ENCODE measurements at places on chromosomes 13 and 19.

DNA sequence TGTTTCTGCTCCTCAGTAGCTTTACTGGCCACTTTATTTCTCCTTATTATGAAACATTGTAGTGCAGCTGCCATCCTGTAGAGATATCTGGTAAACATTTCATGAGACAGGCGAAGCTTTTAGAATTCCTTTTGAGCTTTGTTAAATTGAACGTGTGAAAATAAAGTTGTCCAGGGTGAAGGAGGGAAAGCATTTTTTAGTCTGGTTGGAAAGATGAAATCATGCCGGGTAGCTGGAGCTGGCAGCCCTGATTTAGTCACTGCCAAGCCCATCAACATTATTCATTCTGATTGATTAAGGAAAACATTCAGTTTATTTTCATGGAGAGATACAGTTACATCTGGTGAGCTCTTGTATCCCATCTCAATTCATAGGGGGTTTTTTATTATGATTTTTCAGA is 326.2 kb upstream of the GPC6 start:
- no peak for DNase-seq

DNA sequence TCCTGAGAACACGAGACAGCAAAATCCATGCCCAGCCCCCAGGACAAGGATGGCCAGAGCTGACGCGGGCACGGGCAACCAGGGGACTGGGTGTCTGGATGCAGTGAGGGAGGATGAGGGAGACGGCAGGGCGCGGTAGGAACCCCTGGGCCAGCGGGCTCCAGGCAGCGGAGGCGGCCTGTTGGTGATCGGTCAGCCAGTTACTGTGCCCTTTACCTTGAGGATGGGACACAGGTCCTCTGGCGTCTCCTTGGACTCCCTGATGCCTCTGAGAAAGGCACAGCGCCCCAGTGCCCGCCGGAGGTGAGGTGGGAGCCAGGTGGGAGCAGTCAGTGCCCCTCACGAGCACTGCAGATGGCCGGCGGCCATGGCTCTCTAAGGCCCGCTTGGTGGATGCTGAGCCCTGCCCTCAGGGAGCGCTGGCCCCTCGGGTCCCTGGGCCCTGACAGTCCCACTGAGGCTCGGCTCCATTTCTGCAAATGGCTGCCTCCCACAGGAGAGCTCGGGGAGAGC is 31.2 kb downstream of the C13orf46 start:
- DNase-seq, result no peak

- DNase-seq, result no peak
Observed at GRCh38 chr13:43749503-43749902, 37.3 kb downstream of the ENOX1 start.

- DNase-seq, result no peak
Observed at GRCh38 chr13:60147361-60147760, 16.4 kb downstream of the DIAPH3 start.

DNA sequence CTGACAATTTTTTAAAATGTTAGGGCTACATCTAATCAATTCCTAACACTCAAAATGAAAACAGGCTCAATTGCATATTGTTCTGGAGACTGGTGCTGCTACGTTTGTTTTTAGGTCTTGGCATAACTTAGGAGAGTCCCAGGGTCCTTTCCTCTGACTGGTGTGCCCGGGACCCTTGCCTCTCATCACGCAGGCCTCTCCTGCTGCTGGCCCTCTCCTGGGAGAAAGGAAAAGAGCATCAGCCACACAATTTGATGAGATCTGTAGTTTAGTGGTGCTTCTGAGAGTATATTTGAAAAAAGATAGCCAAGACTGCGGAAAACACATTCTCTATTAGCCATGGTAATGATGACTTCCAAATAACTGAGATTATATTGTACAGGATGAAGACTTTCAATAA is 380.0 kb downstream of the KLF12 start:
- DNase-seq, result no peak

DNA sequence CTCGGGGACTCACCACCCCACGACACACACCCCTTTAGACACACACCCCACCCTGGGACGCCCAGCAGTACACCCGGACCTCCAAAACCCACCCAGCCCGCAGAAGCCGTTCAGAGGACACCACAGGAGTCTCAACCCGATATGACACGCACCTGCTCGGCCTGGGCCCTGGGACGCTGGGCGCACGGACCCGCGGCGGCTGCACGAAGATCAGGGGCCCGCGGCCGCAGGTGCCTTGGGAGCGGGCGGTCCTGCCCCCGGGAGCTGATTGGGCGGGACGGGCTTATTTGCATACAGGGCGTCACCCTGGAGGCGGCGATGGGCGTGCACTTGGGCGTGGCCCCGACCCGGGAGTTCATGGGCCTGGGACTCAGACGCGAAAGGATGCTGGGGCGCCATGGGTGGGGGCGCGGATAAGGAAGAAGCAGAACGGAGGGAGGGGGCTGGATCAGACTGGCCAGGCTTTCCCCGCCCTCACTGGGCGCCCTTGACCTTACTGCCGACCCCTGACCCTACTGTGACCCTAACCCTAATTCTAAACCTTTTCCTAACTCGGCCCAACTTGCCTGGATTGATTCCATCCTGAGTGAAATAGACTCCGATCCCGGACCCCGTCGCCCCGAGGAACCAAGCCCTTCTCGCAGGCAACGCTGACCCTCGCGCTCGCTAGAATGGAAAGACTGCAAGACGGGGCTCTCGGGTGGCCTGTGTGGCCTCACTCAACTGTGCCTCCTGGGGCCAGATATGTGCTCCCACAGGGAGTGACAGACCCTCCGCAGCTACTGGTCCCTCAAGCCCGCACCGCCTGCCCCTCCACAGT is at the start of gene MEF2B:
TSS of gene MEF2B (minus strand) at position 211 of the 820 bp plus-strand sequence. CDS start 19,528 bp downstream, outside the sequence.
- peak; percentile 75 for DNase-seq

DNA sequence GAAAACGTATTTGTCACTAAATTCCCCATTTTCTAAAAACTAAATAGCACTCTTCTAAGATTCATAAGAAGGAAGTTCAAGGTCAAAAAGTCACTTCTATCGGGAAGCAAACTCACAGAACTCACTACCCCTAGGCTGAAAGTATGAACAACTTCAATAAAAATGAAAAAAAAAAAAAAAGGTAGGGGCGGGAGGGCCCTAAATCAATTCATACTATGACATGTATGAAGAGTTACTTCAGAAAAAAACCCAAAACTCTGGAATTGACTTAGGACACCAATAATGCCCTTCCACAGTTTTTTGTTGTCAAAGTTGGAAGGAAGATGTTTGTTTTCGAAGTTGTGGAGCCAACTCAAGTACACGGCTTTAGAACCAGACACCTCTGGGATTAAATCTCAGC is 1.1 kb downstream of the SUCLA2 start:
- DNase-seq, result no peak

DNA sequence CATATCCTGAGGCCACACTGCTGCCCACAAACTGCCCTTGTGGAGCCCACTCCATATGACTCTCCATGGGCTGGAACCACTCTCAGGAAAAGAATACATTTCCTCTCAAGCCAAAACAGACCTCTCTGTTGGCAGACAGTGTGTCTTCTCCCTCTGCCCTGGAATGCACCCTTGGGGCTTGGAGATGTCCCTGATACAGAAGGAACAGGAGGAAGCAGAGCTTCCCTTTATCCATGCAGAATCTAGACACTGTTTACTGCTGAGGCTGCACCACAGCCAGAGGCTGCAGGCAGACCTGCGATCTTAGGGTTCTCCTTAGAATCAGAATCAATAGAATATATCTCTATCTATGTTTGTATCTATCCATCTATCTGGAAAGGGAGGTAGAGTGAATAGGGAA is 26.8 kb upstream of the CYP4F8 start:
- DNase-seq, result no peak

DNA sequence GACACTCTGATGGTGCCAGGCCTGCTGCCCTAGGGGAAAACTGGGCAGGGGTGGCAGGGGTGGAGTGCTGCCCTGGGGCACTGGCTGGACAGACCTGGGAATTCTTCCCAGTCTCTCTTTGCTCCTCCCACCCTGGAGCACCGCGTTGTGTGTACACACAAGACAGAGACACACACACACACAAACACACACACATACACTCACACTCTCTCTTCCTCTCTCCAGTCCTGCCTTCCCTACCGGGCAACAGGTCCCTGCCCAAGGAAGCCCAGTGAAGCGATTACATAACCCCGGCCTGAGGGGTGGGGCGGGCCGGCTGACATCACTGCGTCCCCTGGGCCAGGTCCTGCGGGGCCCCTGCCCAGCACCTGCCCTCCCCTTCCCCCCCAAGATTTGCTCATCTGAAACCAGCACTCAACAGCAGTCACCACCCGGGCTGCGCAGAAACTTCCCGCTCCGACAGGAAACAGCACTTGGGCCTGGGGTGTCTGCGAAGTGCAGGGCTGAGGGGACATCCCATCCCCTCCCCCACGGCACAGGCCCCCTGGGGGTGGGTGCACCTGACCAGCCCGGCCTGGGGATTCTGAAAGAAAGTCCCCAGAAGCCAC is 1.2 kb downstream of the MKNK2 start:
- peak; percentile 55 for DNase-seq

Data from head of caudate nucleus (tissue), 42 donors.